ENCODE measurements at places on chromosomes 4 and X. TPM values are rescaled to one million over a fixed set of nuclear protein-coding genes. Genes with fewer than 3 reads are reported as not detected.

DNA sequence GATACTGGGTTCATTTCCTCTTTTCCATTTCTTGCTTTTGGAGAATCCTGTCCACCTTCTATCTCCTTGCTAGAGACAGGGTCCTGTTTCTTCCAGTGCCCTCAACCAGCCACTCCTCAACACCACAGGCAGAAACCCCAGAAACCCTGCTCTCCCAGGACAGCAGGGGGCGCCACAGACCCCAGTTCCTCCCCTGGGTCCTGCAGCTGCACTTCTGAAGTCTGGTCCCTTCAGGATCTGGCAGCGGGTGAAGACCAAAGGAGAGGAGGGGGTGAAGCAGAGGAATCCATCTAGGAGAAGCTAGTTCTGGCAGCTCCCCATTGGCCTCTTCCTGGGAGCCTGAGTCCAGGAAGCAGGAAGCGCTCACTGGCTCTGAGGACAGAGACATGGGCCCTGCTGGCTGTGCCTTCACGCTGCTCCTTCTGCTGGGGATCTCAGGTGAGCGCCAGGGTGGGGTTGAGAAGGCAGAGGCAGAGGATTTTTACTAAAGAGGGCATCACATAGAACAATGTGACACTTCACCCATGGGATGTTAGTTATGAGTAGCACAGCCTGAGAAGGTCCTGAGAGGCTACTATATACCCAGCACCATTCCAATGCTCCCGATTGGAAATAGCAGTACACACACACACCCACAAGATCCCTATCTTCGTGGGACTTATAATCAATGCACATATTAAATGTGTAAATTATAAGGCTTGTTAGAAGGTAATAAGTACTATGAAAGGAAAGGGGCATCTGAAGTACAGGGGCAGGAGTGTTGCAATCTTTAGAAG lies at the start of gene PRSS48:
PRSS48 (plus strand) TSS at position 375 of the 776 bp plus-strand sequence; CDS start at position 387, 12 bp downstream.
- H3K36me3 ChIP-seq = no peaks in the 10 kb centered on the region
- DNase-seq = peak; percentile 75
- H3K4me1 ChIP-seq = no peaks in the 10 kb centered on the region
- H3K27ac ChIP-seq = no peak within 1 kb of the TSS
- no peak within 1 kb of the TSS for H3K4me3 ChIP-seq

DNA sequence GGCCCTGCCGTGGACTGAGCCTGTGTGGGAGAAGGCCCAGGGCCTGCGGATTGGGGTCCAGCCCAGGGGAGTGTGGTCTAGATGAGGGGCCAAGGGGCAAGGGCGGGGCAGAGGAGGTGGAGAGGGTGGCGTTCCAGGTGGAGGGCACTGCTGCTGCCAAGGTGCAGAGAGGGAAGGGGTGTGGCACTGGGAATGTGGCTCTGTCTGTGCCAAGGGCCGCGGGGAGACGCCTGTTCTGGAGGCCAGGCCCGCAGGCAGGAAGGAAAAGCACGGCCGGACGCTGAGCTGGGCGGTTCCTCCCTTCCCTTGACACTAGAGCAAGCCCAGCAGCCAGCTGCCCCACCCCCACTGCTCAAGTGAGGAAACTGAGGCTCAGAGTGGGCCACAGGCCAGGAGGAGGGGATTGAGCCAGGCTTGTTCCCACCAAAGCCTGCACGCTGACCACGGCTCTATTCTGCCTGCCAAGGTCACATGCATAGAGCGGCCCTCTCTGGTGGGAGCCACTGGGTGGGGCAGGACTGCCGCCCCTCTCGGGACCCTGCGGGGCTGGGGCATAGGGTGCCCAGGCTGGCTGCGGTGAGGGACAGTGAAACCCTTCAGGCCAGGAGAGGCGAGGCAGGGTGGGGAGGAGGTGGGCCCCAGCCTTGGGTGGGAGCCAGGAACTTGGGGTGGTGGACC lies 13.0 kb downstream of the SH3BP2 start:
- no peak for DNase-seq
- H3K4me1 ChIP-seq = peaks cover 5% of the 10 kb centered on the region
- H3K27ac ChIP-seq = no peak overlapping the region
- peaks cover 5% of the 10 kb centered on the region for H3K27me3 ChIP-seq

DNA sequence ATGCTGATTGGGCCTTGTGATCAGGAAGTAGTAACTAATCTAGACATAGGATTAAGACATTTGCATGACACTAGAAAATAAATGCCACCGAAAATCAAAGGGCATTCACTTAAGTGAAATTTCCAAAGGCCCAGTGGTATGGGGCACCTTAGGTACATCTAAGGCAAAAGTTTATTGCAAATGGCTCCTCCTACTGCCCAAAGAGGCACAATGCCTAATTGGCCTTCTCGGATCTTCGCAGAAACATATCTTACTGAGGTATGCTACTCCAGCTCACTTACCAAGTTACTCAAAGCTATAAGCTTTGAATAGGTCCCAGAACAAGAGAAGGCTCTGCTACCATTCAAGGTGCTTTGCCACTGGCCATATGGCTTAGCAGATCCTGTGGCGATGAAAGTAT lies 174.8 kb upstream of the CXCL13 start:
- no peak overlapping the region for H3K27ac ChIP-seq
- H3K36me3 ChIP-seq = no peaks in the 10 kb centered on the region
- H3K4me1 ChIP-seq = no peaks in the 10 kb centered on the region
- H3K4me3 ChIP-seq = no peak overlapping the region
- no peak for DNase-seq

Gene PRDM8
- total RNA-seq = 16.6 TPM

Gene ZCCHC18
- 12.1 TPM for total RNA-seq

Gene MAGEB17
- total RNA-seq = not detected

DNA sequence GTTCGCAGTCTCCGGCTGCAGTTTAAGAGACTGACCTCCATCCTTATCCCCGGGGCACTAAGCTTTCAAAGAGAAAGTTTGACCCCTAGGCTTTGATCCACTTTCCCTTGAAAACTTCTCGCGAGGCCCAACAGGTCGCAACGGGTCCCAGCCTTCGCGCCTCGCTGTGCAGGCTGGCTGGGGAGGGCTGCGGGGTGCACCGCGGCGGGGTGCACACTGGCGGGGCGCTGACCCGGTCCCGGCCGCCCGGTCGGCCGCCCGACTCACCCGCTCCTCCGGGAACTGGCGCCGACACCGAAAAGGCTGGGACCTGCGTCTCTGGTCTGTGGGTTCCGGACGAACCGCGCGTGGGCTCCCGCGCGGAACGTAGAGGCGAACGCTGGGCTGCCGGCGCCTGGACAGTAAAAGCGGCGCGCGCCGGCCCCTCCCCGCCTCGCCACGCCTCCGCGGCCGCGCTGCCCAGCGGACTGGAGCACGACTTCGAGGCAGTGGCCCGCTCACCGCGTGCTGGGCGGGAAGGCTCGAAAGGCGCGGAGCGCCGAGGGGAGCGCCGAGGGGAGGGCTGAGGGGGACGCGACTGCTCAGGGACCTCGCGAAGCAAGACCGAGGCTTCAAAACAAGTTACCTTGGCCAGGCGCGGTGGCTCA lies at the start of gene TAF7L:
TAF7L (minus strand) TSS at position 378 of the 647 bp plus-strand sequence. CDS start 3,791 bp downstream, outside the sequence.
- no peaks in the 10 kb centered on the region for H3K4me1 ChIP-seq
- H3K36me3 ChIP-seq = no peaks in the 10 kb centered on the region
- no peak within 1 kb of the TSS for H3K4me3 ChIP-seq

Gene TEC
- total RNA-seq = 0.37 TPM

- no peak for DNase-seq
- H3K4me1 ChIP-seq = peaks cover 3% of the 10 kb centered on the region
- no peak overlapping the region for H3K27ac ChIP-seq
- H3K36me3 ChIP-seq = no peaks in the 10 kb centered on the region
- no peak overlapping the region for H3K4me3 ChIP-seq
- no peaks in the 10 kb centered on the region for H3K27me3 ChIP-seq
These were observed 14.7 kb downstream of the GBA3 start for GRCh38 chr4:22707390-22707789.

DNA sequence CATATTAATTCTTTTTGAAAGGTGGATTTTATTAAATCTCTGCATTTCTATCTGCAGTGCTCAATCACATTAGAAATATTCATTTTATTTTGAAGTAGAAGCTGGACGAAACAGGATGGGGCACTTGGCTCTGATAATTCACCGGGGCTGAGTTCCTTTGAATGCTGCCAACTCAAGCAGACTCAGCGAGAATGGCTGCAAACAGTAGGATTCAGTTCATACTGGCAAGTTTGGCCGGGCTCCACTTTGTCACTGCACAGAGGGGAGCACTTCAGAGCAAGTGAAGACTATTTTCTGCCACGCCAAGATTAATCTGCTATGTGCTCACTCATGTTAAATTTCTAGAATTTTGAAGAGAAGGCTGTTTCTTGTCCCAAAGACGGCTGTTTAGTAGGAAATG lies 30.7 kb upstream of the KLHL8 start:
- no peak overlapping the region for H3K4me3 ChIP-seq
- H3K36me3 ChIP-seq = peaks cover 5% of the 10 kb centered on the region
- no peak for DNase-seq
- H3K4me1 ChIP-seq = no peaks in the 10 kb centered on the region

DNA sequence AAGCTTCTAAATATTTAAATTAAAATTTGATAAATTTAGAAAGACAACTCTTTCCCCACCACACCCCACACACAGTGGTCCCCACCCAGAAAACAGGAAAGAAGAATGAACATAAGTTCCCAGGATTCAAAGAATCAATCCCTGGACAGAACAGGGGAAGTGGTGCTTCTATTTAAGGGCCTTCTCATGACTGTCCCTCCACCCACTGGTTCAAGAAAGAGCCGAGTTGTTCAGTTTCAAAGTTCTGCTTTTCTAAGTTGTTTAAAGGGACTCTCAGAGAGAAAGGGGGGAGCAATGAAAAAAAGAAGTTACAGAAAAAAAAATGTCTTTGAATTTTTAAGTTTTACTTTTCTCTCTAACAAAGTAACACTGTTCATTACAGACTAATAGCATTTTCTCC lies 195.8 kb downstream of the PDGFC start:
- H3K36me3 ChIP-seq = no peaks in the 10 kb centered on the region
- no peaks in the 10 kb centered on the region for H3K27me3 ChIP-seq
- H3K27ac ChIP-seq = no peak overlapping the region
- H3K4me3 ChIP-seq = no peak overlapping the region
- no peak for DNase-seq

- H3K27ac ChIP-seq = no peak overlapping the region
- no peaks in the 10 kb centered on the region for H3K27me3 ChIP-seq
- H3K4me1 ChIP-seq = no peaks in the 10 kb centered on the region
- no peaks in the 10 kb centered on the region for H3K36me3 ChIP-seq
These were observed 18.6 kb downstream of the BLTP1 start for GRCh38 chr4:122170775-122171174.

Gene SSX2B
- total RNA-seq = not detected

Gene PRDX4
- total RNA-seq = 35.5 TPM

DNA sequence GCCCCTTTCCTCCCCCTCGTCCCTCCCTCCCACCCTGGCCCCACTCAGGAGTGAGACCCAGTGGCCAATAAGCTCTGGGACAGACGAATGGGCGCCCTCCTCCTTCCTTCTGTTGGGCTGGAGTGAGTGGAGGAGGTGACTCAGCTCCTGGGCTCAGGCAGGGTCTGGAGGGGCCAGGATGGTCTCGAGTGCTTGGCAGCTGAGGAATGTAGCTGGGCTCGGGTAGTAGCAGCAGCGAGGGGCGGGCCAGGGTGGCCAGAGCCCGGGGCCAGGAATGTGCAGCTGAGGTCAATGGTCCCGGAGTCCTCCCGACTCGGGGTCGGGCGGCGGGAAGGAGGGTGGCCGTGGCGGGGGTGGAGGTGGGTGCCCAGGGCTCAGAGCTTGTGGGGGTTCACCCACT lies 15.0 kb downstream of the G6PD start:
- peaks cover 3% of the 10 kb centered on the region for H3K4me1 ChIP-seq
- no peak for DNase-seq
- H3K27ac ChIP-seq = no peak overlapping the region
- no peak overlapping the region for H3K4me3 ChIP-seq
- H3K27me3 ChIP-seq = peaks cover 1% of the 10 kb centered on the region
- H3K36me3 ChIP-seq = no peaks in the 10 kb centered on the region

Gene KLHL34
- total RNA-seq = 0.15 TPM

DNA sequence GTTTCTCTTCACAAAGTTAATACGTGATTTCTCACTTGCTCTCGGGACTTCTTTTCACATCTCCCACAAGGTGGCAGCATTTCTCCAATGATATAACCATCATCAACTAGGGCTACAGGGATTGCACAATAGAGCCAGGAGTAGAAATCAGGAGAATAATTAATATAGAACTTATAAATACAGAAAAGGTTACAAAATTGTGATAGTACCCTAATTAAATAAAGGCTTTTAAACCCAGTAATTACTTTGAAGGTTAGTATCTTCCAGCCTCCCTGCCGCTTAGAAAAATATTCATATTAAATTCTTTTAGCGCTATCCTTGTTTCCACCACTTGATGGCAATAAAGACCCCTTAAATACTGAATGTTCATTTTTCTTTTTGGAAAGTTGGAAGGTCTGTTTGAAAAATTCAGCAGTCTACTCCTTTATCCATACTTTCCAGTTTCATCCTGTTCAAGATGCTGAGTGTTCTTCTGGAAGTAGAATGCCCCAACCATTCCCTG lies 65.8 kb downstream of the RASGEF1B start:
- H3K36me3 ChIP-seq = no peaks in the 10 kb centered on the region
- no peak overlapping the region for H3K4me3 ChIP-seq
- peaks cover 3% of the 10 kb centered on the region for H3K4me1 ChIP-seq
- DNase-seq = no peak
- H3K27ac ChIP-seq = peak overlapping the region; percentile 35

GRCh38 chr4:112173593-112174558 lies 28.6 kb downstream of the FAM241A start:
- H3K4me3 ChIP-seq = no peak overlapping the region
- H3K27me3 ChIP-seq = no peaks in the 10 kb centered on the region
- no peaks in the 10 kb centered on the region for H3K4me1 ChIP-seq
- DNase-seq = no peak

DNA sequence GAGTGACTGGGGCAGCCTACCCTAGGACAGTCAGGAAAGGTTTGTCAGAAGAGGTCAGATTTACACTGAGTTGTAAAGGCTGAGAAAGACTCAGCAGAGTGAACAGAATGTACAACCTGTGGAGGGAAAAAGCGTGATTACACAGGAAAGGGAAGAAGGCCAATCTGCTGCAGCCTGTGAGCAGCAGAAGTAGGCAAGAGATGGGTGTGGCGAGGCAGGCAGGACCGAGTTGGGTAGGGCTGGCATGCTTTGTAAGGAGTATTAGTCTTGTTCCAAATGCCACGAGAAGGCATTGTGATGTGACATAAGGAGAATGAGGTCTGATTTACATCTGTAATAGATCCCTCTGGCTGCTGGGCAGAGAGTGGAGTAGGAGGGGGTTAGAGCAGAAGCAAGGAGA lies 12.6 kb downstream of the SGMS2 start:
- H3K4me3 ChIP-seq = no peak overlapping the region
- no peak for DNase-seq
- H3K27me3 ChIP-seq = peaks cover 2% of the 10 kb centered on the region
- H3K27ac ChIP-seq = no peak overlapping the region
- no peaks in the 10 kb centered on the region for H3K4me1 ChIP-seq
- no peaks in the 10 kb centered on the region for H3K36me3 ChIP-seq

DNA sequence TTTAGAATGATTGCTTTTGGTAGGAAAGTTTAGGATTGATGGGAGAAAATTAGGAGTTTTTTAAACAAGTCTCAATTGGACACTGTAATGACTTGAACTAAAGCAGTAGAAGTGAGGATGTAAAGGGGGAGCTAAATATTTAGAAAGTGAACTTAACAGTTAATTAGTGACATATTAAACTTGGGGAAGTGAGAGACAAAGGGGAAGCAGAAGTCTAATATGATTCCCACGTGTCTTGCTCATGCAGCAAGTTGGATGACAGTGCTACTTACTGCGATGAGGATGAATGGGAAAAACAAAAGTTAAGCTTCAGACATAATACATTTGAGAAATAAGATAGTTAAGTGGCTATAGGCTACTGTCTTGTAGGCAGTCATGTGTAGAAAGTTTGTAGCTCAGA lies 110.4 kb downstream of the RPA4 start:
- no peaks in the 10 kb centered on the region for H3K27me3 ChIP-seq
- H3K4me3 ChIP-seq = no peak overlapping the region
- H3K36me3 ChIP-seq = no peaks in the 10 kb centered on the region
- no peaks in the 10 kb centered on the region for H3K4me1 ChIP-seq
- no peak for DNase-seq
